Kidney (tissue), 22 donors: ENCODE measurements at places on chromosomes 7 and 10.

- DNase-seq = no peak
- no peaks in the 10 kb centered on the region for H3K4me1 ChIP-seq
- no peak overlapping the region for H3K27ac ChIP-seq
- H3K27me3 ChIP-seq = no peaks in the 10 kb centered on the region
- H3K36me3 ChIP-seq = no peaks in the 10 kb centered on the region
Measured at GRCh38 chr10:124112891-124113580, 19.6 kb upstream of the CHST15 start.

DNA sequence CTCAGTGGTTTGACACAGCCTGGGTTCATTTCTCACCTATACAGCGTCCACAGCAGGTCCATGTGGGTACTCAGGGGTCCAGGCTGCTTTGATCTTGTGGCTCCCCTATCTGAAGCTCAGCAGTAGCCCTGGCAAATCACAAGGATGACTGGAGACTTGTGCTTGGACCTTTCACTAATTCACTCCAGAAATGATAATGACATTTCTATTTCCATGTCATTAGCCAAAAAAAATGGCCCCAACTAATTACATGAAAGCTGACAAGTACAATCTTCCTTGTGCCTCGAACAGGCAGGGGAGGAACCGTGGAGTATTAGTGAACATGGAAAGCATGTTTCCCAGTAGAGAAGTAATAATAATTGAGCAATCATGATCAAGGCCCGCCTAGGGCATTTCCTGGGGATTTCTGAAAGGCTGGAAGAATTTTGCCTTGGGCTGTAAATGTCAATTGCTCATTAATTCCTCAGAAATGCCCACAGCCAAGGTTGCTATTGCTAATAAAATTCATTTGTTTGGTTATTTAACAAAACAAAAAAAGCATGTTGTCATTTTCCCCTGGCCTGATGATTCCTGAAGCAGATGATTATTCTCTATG is 586.1 kb downstream of the SDK1 start:
- H3K27me3 ChIP-seq = no peaks in the 10 kb centered on the region
- DNase-seq = no peak
- H3K36me3 ChIP-seq = no peaks in the 10 kb centered on the region
- no peak overlapping the region for H3K4me3 ChIP-seq
- H3K27ac ChIP-seq = no peak overlapping the region
- no peaks in the 10 kb centered on the region for H3K4me1 ChIP-seq

- no peaks in the 10 kb centered on the region for H3K27me3 ChIP-seq
- peaks cover 3% of the 10 kb centered on the region for H3K4me1 ChIP-seq
Measured at GRCh38 chr7:1425292-1426136, 33.8 kb downstream of the MICALL2 start.

DNA sequence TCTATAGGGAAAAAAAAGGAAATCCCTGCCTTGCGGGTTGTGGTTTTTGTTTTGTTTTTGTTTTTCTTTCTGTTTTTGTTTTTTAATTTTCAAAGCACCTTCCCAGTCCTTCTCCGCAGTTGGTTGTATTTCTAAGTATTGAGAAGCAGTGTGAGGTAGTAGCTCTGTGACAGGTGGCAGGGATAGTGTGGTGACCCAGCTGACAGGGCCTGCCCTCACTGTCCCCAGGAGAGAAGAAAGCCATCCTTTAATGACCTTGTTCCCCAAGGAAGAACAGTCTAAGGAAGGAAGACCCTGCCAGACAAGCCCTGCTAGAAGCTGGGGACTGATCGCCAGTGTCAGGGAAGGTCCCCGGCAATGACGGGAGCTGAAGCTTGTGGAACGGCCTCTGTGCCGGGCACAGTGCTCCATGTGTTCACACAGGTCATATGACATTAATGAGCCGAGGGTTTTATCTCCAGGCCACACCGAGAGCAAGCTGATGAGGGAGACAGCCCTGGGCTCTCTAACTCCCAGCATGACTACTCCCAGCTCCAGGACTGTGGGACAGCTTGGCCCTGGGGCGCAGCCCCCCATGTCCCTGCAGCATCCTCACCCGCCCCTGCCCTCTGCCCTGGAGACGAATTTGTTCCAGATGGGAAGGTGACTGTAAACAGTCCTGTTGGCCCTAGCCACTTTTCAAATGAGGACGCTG is 69.0 kb upstream of the LRRC18 start:
- H3K4me1 ChIP-seq = no peaks in the 10 kb centered on the region
- H3K27ac ChIP-seq = no peak overlapping the region

DNA sequence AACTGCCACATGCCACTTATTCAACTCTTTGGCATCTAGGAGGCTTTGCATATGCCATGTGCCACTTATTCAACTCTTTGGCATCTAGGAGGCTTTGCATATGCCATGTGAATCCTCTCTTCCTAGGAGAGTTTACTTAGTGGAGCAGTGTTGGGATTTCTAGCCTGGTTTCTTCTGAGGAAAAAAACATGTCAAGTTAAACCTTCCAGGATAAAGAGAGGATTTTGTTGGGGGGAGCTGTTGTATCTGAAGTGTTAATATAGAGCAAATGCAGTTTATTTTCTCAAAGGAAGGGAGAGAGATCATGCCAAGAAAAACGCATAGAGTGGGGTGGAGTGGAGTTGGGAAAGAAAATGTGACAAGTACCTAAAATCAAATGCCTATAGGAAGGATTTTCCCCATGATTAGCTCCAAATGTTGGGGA is 91.5 kb downstream of the MCU start:
- DNase-seq = no peak
- no peaks in the 10 kb centered on the region for H3K27me3 ChIP-seq
- peaks cover 10% of the 10 kb centered on the region for H3K4me1 ChIP-seq
- no peak overlapping the region for H3K4me3 ChIP-seq

DNA sequence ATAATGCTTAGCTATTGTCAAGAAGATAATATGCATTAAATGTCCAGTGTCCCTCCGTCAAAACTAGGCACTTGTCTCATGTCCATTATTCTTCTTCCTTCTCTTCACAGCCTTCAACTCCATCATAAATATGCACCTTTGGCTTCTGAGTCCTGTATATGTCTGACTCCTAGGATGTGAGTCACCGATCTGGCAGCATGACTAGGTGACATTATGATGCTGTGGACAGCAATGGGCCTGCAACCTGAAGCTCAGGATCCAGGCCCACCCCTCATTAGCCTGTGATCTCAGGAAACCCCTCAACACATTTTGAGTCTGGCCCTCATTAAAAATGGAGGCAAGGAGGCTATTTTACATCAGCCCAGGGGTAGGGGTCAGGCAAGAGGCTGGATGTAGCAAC is 362.5 kb upstream of the ZMIZ1 start:
- DNase-seq = no peak
- no peaks in the 10 kb centered on the region for H3K27me3 ChIP-seq
- H3K36me3 ChIP-seq = no peaks in the 10 kb centered on the region
- no peak overlapping the region for H3K27ac ChIP-seq
- H3K4me1 ChIP-seq = no peaks in the 10 kb centered on the region
- no peak overlapping the region for H3K4me3 ChIP-seq

GRCh38 chr7:108001764-108002725 is 916 bp downstream of the LAMB1 start:
- no peaks in the 10 kb centered on the region for H3K27me3 ChIP-seq
- H3K27ac ChIP-seq = peak overlapping the region; percentile 92
- peaks cover 4% of the 10 kb centered on the region for H3K36me3 ChIP-seq
- H3K4me3 ChIP-seq = peak overlapping the region; percentile 79
